ENCODE measurements at places on chromosomes 16 and 17. TPM values are rescaled to one million over a fixed set of nuclear protein-coding genes. Genes with fewer than 3 reads are reported as not detected.

Gene RNF222
- not detected for total RNA-seq

Gene PRSS22
- total RNA-seq = not detected

Gene FOXO3B
- 5.7 TPM for total RNA-seq

Gene DHX58
- total RNA-seq = 14.5 TPM

Gene LGALS9
- total RNA-seq = 33.2 TPM

Gene NT5M
- 4.3 TPM for total RNA-seq

Gene CAMKK1
- total RNA-seq = 12.8 TPM

Gene CLEC10A
- 12.8 TPM for total RNA-seq

Gene KRT9
- total RNA-seq = not detected

Gene RAMP2
- total RNA-seq = 26.6 TPM

Gene TP53TG3B
- not detected for total RNA-seq

Gene TM4SF5
- total RNA-seq = not detected

Gene GAST
- total RNA-seq = not detected

Gene TBC1D3H
- total RNA-seq = not detected

Gene AKAP10
- total RNA-seq = 31.0 TPM

Gene PRAC1
- 9.1 TPM for total RNA-seq

Data from sigmoid colon (tissue), 7 donors.